ENCODE measurements at places on chromosomes 7 and 10.
A peak's percentile ranks its signal among the peaks of the same experiment; 100 is the strongest.

- no peak for DNase-seq
These were observed 86.9 kb upstream of the TNRC18 start for GRCh38 chr7:5510426-5511045.

GRCh38 chr7:1679966-1680730 is 10.1 kb downstream of the ELFN1 start:
- peak; percentile 3 for DNase-seq

DNA sequence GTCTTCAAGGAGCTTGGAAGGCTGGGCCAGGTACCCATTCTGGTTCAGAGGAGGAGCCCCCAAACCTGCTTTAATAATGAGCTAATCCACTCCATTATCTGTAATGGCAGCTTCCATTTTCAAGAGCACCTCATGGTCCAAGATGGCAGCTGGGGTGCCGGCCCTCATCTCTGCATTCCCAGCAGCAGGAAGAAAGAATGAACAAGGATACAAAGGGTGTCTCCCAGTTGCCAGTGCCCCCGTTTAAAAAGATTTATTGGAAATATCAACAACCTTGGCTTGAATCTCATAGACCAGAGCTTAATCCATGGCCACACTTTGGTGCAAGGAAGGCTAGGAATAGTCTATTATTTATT is 8.5 kb downstream of the LAT2 start:
- no peak for DNase-seq

DNA sequence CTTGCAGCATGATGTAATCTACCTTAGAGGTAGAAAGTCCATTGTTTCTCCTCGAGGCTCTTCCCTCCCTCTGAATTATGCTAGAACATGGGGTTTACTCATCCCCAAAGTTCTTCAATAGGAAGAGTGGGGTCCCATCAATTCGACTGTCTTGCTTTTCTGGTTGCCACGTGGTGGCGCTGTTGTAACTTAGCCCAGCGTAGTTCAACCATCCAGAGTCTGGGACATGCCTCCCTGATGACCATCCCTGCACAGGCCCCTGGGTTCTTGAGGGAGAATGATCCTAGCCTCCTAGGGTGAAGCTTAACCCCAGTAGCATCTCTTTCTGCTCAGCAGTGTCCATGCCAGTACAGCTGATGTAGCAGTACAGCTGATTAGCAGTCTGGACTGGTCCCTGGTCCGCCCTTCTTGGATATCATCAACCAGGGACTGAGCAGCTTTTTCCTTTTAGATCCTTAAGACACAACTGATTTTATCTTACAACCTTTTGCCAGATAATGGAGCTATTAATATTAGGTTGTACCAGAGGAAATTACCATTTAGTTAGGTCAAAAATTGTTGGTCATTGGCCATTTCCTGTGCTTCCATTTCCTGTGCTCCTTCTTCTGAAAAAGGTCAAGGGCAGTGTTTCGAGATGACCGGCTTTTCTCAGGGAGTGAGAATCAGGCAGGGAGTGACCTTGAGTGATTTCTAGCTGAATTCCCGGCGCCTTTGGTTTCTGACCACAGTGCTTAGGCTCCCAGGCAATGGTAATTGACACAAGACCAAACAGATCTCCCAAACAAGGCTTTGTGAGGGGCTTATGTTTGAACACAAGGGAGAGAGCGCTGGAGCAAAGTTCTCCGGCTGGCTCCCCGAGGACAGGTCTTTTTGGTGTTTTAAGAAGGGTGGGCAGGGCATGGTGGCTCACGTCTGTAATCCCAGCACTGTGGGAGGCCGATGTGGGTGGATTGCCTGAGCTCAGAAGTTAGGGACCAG is 65.4 kb downstream of the TACC2 start:
- peak; percentile 59 for DNase-seq

DNA sequence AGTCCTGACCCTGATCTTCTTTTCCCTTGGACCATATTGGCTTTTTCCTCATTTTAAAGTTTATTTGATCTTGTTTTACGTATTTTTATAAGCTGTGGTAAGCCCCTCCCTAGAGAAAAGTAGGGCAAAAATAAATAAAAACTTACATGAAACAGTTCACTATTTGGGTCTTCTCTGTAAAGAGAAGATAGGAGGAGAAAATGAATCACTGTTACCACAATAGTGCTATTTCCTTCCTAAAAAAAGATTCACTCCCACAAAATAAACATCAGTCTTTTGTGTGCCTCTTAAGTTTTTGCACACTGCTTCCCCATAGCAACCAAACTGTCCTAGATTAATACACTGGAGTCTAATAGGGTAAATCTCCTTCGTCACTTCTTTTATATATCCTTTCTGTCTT is 1.4 kb upstream of the SVIL start:
- DNase-seq = peak; percentile 51

DNA sequence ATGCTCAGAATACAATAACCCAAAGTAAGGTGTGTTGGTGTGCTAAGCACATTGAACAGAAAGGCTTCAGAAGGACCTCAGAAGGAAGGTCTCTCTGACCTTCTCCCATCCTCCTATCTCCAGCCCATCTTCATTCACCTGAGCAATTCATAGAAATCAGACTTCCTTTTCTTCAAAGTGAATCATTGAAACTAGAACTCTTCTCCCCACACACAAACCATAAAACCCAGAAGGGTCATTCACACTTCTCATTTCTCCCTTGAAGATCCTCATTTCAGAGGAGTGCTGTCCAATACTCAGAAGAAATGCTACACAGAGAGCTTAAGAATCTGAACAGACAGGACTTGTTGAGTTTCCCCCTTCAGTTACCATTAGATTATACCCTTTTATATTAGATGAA is 89.5 kb downstream of the VWDE start:
- no peak for DNase-seq

GRCh38 chr10:63438506-63439498 is 27.0 kb downstream of the JMJD1C start:
- DNase-seq = no peak

DNA sequence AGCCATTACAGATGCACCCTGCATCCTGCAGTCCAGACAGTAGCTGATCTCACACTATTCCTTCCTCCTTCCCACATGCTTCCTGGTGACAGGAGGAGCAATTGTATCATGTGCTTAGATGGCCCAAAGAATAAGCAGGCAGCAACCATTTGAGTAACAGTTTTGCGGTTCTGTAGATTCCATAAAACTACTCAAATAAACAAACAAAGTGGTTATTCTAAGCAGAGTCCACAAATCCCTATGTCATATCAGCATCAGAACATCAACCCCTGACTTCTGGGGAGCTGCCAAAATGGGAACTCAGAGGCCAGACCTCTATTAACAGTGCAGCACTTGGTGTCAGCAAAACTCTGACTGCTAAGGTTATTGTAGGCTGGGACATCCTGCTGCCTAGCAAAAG is 226.0 kb downstream of the SORCS1 start:
- DNase-seq = no peak

DNA sequence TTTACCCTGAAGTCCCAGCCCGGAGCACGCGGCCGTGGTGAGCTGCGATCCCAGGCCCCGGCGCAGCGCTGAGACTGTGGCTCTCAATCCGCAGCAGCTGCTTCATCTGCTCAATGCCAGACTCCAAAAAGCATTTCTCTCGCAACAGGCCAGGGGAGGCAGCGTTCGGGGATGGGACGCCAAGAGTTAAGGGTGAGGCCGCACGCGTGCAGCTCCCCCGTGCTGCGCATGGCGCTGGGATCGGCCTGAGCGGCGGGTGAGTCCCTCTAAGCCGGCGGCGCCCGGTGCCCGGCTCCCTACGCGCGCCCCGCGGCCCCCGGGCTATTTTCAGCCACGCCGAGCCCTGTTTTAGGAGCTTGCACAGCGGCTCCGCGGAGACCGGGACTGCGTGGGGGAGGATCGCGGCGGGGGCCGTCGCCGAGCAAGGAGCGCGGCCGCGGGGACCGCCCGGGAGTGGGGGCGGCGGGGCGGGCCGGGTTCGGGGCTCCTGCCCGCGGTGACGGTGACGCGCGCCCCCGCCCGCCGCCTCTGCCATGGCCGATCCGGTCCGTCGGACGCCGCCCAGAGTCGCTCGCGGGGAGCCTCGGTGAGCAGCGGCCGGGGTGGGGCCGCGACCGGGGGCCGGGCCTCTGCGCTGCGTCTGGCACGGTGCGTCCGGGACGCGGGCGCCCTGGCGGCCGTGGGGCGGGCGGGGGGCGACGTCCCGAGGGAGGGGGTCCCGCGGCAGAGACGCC is 29.4 kb upstream of the JAKMIP3 start:
- DNase-seq = peak; percentile 63

GRCh38 chr7:148883266-148884048 is 634 bp downstream of the EZH2 start:
- DNase-seq = peak; percentile 46

GRCh38 chr10:42941295-42941644 is 135.6 kb upstream of the RET start:
- no peak for DNase-seq

DNA sequence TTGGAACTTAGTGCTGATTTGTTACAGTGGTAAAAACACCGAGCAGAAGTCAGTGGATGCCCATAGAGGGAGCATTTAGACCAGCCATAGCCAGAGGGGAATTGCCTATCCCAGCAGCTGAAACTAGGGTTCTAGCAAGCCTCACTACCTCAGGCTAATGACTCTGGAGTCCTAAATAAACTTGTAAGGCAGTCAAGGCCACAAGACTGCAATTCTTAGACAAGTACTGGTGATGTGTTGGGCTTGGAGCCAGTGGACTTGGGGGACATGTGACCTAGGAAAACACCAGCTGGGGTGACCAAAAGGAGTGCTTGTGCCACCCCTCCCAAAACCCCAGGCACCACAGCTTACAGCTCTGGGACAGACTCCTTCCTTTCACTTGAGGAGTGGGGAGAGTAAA is 209.0 kb downstream of the MAGI2 start:
- DNase-seq = no peak

DNA sequence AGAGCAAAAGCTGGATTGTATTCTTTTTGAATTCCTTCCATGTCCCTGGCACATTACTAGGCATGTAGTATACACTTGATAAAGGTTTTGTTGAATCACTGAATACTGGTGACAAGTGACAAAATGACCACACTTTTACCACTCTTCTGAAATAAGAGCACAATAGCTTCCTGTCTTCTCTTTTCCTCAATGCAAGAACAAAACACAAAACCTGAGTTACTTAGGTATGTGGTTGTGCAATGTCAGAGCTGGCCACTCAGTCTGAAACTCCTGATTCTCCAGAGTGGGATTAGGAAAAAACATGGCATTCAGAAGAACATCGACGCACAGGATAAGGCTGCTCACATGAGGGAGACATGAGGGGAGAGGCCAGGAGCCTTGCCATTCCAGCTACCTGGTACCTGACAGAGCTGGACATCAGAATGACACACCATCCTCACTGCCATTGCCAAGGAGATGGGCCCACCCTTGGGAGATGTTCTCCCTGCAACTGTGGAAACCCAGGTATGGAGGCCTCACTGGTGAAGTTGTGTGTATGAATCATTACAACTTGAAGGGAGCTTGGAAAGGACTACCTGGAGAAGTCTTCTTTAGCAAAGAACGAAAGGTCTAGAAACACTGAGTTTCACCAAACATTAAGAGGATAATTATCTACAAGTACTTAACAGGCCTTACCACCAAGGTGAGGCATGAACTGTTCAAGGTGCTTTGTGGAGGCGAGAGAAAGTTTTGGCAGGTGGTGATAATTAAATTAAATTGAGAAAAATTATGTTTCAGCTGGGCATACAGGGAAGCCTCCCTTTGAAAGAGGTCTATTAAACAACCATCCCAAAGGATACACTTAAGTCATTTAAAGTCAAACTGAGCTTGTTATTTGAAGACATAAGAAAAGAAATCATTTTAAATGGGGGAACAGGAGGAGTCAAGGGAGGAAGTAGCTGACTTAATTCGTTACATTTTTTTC is 246.5 kb upstream of the AOAH start:
- no peak for DNase-seq

DNA sequence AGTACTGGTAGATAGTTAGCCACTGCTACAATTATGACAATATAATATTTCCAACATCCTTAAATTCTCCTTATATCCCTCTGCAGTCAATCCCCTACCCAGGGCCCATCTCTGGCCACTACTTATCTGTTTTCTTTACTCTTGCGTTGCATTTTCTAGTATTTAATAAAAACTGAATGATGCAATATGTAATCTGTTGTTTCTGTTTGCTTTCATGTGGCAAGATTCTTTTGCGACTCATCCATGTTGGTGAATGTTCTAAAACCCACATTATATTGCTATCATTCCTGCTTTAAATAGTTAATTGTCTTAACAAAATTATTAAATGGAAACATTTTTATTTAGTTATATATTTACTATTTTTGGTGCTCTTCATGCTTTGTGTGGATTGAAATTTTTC is 338.5 kb downstream of the MDFIC start:
- DNase-seq = no peak

- DNase-seq = peak; percentile 97
These were observed at the start of gene CC2D2B for GRCh38 chr10:95907456-95908253. Gene CC2D2B (plus strand): TSS chr10:95907975. CDS start chr10:95911324, 3,349 bp downstream.

- no peak for DNase-seq
These were observed 84.7 kb downstream of the MMRN2 start for GRCh38 chr10:86872757-86873156.

GRCh38 chr7:116271963-116272886 is 61.9 kb downstream of the TES start:
- peak; percentile 89 for DNase-seq

GRCh38 chr7:7924303-7924702 is 44.3 kb upstream of the GLCCI1 start:
- DNase-seq = no peak

DNA sequence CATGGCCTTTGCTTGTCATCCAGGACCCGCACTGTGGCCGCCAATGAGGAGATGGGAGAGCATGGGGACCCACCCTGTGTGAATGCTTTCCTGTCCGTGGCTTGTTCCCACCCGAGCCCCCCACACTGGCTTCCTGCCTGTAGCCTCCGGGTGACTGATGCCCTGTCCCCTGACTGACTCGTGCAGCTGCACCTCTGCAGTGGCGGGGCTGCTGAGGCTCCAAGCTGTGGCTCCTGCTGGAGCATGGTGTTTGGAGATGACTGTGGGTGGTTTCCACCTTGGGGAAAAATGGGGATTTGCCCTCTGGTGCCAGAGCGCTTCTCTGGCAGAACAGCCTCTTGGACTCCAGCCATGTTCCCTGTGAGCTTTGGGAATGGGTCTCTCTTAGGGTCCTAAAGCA is 2.1 kb downstream of the CAMK1D start:
- no peak for DNase-seq

DNA sequence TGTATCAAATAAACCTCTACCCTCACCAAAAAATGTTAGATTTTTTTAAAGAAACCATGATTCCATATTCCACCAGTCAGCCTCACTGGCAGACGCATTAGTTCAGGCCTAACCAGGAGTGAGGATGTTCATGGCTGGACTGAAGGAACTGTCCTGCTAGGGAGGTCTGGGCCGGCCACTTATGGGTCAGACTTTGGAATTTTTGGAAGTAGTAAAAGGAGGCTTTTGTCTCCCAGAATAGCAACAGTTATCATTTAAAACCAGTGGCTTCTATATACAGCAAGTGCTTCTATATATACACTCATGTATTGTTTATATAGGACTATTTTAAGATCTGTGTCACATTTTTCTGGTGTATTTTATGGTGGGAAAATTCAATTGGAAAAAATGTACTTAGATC is 120.5 kb downstream of the CNNM2 start:
- DNase-seq = no peak

DNA sequence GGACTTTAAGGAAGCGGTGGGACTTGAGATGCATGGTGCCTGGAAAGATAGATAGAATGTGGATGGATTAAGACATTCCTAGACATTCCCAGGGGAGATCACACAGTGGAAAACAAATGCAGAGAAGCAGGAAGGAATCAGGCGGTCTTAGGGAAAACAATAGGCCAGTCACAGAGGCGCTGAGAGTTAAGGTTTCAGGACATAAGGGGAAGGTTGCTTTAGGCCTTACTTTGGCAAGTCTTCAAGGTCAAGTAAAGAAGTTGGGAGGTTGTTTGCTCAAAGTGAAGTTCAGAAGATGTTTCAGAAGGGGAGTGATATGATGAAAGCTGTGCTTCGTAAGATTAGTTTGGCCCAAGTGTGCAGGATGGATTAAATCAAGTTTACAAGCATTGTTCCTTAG is 109.4 kb downstream of the SUGCT start:
- no peak for DNase-seq

Measured in AG20443 (cell line).